Skeletal muscle cell (primary cell): ENCODE measurements at places on chromosomes 1 and 21.

DNA sequence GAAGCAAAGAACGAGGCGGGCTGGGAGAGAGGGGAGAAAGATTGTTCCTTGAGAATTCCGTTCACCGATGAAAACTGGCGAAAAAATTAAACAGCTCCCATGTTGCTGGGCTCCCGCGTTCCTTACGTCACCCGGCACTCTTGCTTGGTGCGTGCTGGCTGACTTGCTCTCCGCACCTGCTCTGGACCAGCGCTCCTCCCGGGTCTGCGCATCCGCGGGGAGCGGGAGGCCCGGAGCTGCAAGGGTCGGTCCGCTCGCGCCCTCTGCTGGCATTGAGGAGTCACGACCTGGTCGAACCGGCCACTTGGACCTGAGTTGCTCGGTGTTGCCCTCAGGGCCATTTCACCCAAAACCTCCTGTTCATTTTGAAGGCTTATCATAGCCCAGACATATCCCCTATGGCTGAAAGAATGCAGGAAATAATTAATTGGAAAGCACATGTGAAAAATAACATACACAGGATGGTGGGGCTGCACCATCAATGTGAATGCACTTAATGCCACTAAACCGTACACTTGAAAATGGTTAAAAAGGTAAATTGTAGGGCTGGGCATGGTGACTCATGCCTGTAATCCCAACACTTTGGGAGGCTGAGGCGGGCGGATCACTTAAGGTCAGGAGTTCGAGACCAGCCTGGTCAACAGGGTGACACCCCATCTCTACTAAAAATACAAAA, 98.9 kb upstream of the BACE2 start:
- no peak for DNase-seq

- no peak for DNase-seq
Observed at GRCh38 chr1:85342207-85342606, 65.8 kb upstream of the BCL10 start.

GRCh38 chr1:48878191-48878940, 101.7 kb upstream of the BEND5 start:
- DNase-seq: peak; percentile 95

DNA sequence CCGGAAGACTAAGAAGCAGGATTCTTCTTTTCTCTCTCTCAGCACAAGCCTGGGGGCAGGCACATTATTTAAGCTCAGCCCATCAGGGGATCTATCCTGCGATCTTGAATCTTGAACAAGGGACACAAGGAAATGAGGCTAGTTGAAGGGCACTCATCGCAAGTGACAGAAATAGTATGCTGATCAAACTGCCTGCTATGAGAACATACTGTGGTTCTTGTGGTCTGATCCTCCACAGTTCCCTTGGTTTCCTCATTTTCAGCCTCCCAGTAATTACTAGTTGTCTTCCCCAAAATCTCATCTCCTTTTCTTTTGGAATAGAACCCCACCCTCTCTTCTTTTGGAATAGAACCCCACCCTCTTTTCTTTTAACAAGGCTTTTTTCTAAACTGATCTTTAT, 6.5 kb downstream of the ANKRD45 start:
- DNase-seq: no peak

DNA sequence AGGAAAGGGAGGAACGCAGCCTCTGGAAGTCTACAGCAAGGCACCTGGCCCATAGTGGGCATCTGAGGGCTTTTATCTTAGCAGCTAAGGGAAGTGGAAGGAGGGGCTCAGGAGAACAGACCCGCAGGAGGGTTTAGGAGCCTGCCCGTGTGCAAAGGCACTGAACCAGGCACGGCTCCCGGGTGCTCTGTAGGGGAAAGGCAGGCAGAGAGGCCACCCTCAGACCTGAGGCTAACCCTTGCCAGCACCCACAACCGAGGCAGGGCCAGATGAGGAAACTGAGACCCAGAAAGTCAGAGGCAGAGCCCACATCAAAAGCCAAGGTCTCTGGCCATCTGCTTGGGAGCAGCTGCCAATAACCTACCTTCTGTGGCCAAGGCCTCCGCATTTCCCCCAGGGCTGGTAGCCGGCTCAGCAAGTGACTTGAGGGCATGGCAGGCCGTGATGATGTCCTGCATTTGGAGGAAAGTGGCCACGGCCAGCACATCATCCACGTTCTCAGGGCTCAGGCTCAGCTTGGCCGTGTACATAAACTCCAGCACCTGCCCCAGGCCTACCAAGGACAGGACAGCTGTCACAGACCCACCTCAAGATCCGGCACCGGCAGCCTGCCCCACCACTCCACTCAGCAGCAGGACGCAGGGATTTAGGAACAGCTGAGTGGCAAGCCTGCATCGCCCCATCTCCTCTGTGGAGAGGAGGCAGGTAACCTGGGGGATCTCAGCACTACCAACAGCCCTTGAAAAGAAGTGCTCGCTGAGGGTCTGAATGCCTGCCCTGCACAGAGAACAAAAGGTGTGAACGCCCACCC, 29.1 kb downstream of the ZBTB17 start:
- DNase-seq: no peak

- DNase-seq: peak; percentile 25
Observed at GRCh38 chr1:220594356-220594755, 66.4 kb downstream of the MARK1 start.

DNA sequence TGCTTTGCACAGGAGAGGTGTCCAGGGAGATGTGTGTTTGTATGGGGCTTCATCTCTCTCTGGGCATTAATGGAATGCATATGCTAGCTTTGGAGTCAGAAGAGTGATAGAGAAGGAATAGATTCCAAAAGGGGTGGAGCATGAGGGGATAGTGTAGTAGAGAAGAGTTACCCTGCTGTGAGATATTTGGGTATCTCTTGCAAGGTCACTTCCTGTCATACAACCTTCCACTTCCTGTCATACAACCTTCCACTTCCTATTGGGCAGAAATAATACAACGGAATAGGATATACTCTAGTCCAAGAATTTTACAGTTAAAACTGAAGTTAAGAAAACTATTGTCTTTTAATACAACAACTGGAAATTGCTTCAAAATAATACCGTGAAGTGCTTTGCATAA, 351.8 kb upstream of the FMN2 start:
- DNase-seq: no peak

- peak; percentile 31 for DNase-seq
Observed at GRCh38 chr1:231590453-231591198, 36.0 kb upstream of the DISC1 start.

- no peak for DNase-seq
Observed at GRCh38 chr1:229863651-229864545, 203.1 kb upstream of the GALNT2 start.

DNA sequence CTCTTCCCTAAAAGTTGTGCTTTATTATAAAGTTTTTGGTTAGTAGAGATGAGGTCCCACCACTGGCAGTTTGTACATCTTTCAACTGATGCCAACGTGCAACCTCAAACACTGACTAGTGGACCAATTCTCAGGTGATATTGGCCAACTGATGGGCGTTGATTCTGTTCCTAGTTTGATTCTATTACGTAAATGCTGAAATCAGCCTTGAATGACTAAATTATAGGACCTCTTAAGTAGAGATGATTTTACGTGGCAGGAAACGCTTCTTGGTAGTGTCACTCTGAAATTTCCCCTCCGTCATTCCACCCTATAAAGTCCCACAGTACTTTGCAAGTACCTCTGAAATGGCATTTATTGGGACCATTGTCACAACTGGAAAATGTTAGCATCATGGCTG, 8.8 kb upstream of the FNDC7 start:
- no peak for DNase-seq
